ENCODE measurements at places on chromosomes 2 and 18.

DNA sequence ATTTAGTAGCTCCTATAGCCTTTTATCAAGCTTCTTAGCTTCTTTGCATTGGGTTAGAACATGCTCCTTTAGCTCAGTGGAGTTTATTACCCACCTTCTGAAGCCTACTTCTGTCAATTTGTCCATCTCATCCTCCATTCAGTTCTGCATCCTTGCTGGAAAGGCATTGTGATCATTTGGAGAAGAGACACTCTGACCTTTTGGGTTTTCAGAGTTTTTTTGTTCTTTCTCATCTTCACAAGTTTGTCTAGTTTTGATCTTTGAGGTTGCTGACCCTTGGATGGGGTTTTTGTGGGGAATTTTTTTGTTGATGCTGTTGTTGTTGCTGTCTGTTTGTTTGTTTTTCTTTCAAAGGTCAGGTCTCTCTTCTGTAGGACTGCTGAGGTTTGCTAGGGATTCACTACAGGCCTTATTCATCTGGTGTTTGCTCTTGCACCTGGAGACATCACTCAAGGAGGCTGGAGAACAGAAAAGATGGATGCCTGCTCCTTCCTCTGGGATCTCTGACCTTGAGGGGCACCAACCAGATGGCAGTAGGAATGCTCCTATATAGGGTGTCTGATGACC is 13.9 kb upstream of the TANK start:
- no peak for DNase-seq

GRCh38 chr2:215314896-215315295 is 3.0 kb downstream of the ATIC start:
- DNase-seq = no peak

- DNase-seq = no peak
These were observed 4.4 kb downstream of the ANKRD44 start for GRCh38 chr2:197306024-197306695.

- DNase-seq = no peak
These were observed 209.1 kb downstream of the CTNNA2 start for GRCh38 chr2:79721966-79722365.

DNA sequence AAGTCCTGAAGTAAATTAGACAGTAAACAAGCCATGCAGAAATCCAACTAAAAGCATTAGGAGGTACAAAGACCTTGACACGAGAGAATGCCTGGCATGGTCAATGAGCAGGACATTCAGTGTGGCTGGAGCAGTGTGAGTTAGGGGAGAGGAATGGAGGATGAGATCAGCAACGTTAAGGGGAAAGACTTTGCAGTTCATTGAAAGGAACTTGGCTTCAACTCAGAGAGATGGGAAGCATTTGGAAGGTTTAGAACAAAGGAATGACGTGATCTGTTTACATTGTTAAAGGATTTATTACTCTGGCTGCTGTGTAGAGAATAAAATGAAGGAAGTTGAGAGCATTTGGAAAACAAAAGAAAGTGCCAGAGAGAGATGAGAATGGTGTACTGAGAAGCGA is 621.3 kb downstream of the XIRP2 start:
- no peak for DNase-seq

- DNase-seq = no peak
These were observed 92.0 kb downstream of the SS18 start for GRCh38 chr18:25998461-25998860.

DNA sequence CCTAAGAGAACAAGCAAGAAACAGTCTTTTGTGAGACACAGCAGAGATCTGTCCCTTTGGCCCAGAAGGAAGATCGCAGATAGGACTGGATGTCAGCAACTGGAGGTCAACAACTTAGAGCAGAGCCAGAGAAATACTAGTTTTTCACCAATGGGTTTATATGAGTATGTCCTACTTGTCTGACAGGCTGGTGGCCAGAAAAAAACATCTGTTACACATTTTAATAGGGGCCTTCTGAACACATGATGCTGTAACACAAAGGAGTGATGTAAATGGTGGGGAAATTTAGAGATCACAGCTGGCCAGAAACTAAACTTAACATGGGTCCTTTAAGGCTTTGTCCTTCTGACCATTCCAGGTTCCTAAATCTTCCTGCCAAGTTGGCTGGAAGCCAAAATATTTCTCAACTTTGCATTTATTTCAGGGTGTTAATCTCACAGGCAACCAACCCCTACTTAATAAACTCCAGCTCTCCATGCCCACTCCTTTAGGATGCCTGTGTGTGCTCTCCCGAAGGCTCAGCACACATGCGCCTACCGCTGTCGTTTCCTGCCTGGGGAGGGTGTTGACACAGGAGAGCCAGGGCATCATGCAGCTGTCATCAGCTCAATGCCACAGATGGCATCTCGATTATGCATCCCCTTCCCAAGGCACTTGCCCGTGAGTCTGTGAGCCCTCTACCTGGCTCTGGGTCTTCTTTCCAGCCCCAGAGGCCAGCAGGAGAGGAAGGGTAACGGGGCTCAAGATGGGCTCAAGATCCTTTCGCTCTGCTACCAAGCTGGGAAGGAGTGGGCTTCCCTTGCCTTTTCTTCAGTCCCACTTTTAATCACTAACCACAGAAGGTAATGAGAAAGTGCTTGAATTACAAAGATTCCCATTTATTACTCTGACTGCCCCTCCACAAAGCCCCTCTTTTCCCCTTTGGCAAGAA is 252.5 kb downstream of the ETAA1 start:
- DNase-seq = no peak

GRCh38 chr2:66862885-66863650 is 428.1 kb downstream of the MEIS1 start:
- no peak for DNase-seq

DNA sequence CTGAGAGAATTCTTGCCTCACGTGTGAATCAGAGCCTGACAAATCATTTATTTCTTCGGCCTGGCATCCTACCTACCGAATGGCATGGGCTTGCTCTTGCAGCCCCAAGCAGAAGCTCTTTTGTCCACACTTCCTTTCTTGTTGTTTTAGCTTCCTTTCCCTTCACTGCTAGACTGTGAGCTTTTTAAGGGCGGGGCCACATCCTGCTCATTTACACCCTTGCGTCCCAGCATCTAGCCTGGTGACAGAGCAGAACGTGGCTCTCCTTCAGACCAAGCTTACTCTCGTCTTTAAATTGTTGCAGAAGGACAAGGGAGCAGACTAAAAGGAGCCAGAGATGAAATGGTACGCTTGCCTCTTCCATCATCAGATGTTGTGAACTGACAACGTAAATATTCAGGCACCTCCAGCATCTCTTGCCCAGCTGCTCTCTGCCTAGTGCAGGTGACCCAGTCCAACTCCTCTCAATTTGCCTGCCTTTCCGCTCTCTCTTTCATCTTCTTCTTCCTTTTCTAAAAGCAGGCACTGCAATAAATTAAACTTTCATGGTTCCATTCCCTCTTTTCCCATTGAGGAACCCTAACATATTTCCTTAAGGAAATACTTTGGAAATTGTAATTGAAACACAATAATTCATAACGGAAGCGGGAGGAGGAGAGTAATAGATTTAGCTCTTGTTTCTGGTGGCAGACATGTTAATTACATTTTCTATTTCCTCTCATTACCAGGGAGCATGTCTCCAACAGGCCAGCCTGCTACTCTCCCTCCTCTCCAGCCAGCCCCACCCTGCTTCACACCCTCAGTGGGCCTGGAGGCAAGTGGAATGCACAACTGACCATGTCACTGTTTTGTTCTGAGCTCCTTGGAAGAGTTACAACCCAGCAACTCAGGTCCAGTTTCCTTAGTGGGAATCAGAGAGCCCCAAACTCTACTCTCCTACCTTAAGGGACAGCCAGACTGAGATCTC is 228.1 kb upstream of the TRIB2 start:
- DNase-seq = no peak

DNA sequence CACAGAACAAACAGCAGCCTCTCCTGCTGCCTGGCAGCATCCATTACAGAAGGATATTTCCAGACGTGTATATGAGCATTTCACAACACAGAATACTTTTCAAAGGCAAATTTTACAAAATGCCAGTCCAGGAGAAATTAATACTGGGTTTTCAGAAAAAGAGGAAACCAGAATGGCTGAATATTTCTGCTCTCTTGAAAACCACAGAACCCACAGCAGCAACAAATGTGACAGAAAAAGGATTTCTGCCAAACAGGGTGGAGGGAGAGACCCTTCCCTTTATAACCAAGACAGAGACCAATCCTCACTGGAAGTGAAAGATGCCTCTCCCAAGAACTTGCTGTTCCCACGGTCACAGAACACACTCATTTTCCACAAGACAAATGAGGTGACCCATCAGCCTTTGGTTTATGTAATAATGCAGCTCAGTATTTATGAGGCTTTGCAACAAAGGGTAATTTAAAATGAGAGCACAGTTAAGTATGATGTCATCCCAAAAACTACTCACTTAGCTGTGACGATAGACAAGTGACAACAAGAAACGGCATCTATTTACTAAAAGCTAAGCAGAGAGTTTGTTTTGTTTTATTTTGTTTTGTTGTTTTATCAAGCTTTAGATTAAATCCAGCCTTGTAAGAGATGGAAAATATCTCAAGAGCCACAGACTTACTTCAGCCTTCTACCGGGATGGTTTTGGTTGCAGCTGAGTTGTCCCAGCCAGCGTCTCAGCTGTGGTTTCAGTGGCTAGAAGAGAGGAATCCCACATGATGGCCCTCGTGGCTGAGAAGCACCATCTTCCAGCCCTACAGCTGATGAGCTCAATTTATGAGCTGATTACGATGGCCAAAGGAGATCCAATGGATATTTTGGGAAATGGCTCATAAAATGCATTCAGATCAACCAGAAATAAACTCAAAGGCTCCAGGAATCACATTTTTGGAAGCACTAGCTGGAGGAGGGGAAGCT is 249.3 kb upstream of the AGAP1 start:
- DNase-seq = no peak

DNA sequence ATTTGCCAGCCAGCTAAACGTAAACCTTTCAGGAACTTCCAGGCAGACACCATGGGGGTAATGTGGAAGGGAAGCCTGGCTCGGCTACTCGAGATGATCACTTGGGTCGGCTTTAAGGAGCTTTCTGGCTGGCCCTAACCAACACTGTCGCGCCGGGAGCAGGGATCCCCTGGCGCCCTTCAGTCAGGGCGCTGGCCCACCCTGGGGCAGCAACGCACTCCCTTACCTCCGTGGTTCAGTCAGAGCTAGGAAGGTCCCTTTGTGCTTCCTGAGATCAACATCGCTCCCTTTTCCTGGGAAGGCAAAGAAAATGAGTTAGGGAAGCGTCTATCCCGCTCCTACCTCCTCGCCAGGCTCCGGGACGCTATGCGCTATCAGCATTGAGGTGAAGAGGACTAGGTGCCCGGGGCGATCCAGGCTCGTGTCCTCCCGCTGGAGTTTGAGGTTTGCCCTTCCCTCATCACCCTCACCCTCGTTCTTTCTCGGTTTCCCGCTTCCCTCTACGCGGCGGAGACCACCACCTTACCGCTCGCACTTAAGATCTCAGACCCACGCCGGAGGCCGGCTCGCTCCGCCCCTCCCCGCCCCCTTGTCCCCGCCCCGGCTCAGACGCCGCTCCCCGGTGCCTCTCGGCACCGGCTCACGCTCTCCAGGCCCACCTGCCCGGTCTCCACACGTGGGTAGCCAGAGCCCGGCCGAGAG is 449 bp upstream of the ATRAID start:
- no peak for DNase-seq

- no peak for DNase-seq
These were observed 41.2 kb upstream of the GORASP2 start for GRCh38 chr2:170887896-170888295.

GRCh38 chr2:74499267-74499939 is at the start of gene LBX2:
TSS of gene LBX2 (minus strand) at chr2:74499603. CDS start at chr2:74499537, 66 bp downstream.
- DNase-seq = no peak

GRCh38 chr2:118250001-118250400 is 161.7 kb downstream of the INSIG2 start:
- no peak for DNase-seq

DNA sequence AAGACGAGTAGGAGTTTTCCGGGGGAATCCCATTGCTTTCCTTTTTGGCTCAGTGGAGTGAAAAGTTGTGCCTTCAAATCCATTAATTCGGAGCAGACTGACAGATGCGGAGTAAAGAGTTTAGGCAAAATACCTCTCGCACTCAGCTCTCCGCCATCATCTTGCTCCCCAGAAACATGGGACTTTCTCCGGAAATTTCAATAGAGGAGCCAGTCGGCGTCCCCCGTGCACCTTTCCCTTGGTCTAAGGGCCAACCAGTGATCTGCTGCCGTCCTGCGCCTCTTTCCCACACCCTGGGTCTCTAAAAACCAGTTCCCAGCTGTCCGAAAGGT is 318 bp downstream of the TYW5 start:
- DNase-seq = no peak

- DNase-seq = no peak
These were observed 79.7 kb downstream of the PRKCE start for GRCh38 chr2:45731141-45731540.

DNA sequence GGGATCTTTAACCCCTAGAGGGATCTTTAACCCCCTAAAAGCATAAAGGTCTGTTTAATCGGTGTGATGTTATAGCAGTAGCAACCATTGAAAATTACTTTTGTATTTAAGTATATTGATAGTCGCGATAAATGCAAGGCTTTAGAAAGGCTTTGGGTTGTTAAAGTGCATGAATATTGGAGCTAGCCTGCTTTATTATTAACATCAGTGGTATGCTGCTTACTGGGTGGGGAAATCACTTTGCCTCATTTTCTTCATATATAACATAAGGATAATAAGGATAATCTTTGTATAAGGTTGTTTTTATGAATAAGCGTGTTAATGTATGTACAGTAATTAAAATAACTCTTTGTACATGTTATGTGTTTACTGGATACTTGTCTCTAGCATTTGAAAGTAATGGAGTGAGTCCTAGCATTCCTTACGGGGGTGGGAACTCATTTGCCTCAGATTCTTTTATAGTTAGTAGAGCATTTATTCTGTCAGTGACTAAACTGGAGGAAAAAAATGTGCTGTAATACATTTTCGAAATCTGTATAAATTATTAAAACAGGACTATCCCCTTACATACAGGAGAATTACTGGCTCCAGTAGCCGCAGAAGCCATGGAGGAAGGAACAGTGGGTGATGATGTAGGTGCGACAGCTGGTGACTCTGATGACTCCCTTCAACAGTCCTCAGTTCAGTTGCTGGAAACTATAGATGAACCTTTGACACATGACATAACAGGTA is 122.2 kb downstream of the BIRC6 start:
- no peak for DNase-seq

DNA sequence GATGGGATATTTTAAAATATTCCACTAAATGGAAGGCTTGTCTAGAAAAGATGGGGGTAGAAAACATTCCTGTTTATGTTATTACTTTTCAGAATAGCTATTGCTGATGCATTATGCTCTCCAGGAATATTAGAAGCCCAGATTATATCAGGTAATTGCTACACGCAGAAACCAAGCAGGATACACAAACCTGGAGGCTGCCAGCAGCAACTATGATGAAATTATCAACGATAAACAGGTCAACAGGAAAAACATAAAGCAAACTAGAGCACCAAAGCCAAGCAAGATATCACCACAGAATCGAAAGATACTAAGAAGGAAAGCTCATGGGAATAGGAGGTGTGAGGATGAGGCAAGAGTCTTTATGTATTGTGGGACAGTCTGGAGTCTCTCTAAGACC is 113.2 kb upstream of the SPATS2L start:
- no peak for DNase-seq

- DNase-seq = no peak
These were observed 127.1 kb downstream of the SOCS6 start for GRCh38 chr18:70415823-70416488.

GRCh38 chr2:233976690-233977294 is 59.6 kb downstream of the TRPM8 start:
- DNase-seq = peak; percentile 74

GRCh38 chr2:53701221-53701620 is 66.4 kb upstream of the CHAC2 start:
- no peak for DNase-seq

- no peak for DNase-seq
These were observed 185.0 kb downstream of the WDR7 start for GRCh38 chr18:56836173-56836572.

GRCh38 chr18:46456691-46457090 is 200.3 kb downstream of the LOXHD1 start:
- no peak for DNase-seq
